ENCODE measurements at places on chromosomes 11 and 22.
A peak's percentile ranks its signal among the peaks of the same experiment; 100 is the strongest.

GRCh38 chr11:47225552-47226400 is 11.0 kb downstream of the DDB2 start:
- no peak for DNase-seq

DNA sequence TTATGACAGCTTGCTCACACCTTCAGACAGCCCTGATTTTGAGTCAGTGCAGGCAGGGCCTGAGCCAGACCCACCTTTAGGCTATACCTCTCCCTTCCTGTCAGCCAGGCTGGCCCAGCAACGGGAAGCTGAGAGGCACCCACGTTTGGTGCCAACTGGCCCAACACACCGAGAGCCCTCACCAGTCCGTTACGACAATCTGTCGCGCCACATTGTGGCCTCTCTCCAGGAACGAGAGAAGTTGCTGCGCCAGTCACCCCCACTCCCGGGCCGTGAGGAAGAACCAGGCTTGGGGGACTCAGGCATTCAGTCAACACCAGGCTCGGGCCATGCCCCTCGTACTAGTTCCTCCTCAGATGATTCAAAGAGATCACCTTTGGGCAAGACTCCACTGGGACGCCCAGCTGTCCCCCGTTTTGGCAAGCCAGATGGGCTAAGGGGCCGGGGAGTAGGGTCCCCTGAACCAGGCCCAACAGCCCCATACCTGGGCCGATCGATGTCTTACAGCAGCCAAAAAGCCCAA is 13.1 kb downstream of the MED19 start:
- DNase-seq, result no peak

DNA sequence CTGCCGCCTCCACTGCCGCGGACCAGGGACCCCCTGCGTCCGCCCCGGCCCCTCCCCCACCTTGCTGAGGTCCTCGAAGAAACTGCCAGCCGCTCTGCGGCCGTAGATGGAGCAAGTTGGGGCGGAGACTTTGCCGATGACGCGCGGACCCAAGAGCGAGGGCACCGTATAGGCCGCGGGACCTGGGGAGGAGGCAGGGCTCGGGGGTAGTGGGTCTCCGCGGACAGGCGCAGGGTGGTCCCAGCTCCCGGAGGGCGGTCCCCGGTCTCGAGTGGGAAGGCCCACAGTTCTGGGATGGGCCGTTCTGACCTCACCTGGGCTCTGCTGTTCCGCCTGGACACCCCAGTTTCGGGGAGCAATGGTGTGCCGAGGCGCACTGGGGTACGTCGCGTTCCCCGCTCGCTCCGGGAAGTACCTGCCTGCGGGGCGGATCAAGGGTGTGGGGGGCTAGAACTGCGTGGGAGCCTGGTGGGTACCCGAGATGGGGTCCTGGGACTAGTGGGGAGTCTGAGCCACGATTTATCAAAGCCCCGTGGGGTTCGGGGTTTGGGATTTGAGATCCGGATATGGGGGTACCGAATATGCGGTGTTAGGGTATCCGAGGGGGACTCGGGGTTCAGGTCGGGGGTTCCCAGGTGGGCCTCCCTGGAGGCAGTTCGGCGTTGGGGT is 1.2 kb upstream of the TYMP start:
- peak; percentile 41 for DNase-seq

DNA sequence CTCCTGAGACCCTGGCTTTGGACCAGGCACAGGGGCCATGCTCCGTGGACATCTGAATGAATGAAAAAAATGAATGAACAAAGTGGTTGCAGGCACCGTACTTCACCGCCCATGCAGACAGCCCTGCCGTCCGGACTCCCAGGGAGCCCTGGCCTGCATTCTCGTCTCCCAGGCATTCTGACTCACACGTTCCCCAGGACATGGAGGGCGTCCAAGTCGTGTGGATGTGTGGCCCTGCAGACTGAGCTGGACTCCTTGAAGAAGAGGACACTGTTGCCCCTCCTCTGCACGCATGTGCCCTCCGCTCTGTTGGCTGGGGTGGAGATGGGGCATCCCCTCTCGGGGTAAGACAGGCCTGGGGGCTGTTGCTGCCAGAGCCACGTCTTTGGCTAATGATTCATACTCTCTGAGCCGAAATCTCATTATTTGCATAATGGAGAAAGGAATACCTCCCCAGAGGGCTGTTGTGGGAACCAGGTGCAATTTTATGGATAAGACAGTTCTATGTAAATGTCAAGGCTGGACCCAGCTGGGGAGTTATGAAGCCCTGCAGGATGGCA is 49.7 kb downstream of the RTL6 start:
- no peak for DNase-seq

- DNase-seq, result no peak
Measured at GRCh38 chr11:57321388-57322255, 3.1 kb downstream of the TNKS1BP1 start.

DNA sequence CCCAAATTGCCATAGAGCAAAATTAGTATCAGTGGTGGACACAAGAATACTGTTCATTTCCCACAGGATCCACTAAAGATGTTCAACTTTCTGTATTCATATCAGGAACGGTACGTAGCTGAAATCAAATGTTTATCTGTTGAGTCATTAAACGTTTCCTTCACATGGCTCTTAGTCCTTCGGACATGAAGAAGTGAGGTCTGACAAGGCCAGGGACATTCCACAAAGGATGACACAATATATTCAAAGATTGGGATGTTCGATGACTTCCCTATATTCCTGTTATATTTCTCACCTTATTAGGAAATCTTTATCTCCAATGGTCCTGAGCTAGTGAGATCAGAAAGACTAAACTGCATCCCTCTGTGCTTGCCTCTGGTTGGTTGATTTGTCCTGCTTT is 129.0 kb downstream of the ETS1 start:
- no peak for DNase-seq

GRCh38 chr11:6609502-6610015 is 2.5 kb downstream of the TAF10 start:
- no peak for DNase-seq

DNA sequence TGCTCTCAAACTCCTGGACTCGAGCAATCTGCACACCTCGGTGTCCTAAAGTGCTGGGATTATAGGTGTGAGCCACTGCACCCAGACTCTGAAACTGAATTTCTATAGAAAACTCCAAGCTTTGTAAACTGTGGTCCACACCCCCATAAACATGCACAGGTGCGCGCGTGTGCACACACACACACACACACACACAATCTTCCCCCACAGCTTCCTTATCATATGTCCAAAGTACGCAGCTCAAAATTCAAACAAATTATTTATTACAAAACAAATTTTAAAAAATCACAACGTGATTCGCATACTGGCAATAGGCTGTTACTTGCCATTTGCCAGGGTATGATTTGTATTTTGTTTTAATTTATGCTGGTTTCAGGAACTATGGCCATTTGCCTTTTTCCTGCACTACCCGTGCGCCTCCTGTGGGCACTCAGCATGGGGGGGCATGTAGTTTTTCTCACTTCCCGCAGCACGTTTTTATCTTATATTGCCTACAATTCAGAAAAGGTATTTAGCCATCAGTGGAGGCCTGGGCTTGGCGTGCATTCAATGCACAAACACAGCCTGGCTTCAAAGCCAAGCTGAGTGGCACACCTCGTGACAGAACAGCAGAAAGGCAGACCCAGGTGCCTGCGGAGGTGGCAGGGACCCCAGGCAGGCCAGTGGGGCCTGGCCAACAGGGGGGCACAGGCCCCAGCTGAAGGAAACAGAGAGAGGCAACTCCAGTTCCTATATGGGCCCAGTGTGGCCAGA is 10.8 kb upstream of the SNX32 start:
- no peak for DNase-seq

DNA sequence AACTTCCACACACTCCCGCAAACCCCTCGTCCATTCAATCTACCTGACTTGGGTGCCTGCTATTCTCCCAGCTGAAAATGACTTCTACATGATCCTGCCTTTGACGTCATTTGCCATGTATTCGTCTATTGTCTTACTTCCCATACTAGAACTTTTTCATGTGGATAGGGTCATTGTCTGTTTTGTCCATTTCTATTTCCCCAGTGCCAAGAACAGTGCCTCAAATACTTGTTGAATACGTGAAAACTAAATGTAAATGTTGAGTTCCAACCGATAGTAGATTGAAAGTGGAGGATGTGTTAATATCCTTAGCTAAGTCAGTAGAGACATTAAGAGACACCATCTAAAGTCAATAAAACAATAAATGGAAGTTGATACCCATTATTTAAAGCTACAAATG is 935 bp downstream of the TRIM68 start:
- DNase-seq, result no peak

- no peak for DNase-seq
Measured at GRCh38 chr11:30346068-30346688, 23.3 kb downstream of the ARL14EP start.

GRCh38 chr11:108364159-108364558 is 103.2 kb downstream of the C11orf65 start:
- DNase-seq, result no peak

- DNase-seq, result no peak
Measured at GRCh38 chr22:49760630-49761571, 66.8 kb downstream of the BRD1 start.

GRCh38 chr11:58622344-58622743 is at the start of gene CNTF:
TSS of gene CNTF (plus strand) at chr11:58622665. CDS start at chr11:58622753, 88 bp downstream.
- no peak for DNase-seq

- no peak for DNase-seq
Measured at GRCh38 chr22:21666786-21667185, 974 bp downstream of the PPIL2 start.

- no peak for DNase-seq
Measured at GRCh38 chr11:3217818-3218482, 663 bp downstream of the MRGPRG start.

GRCh38 chr11:63518548-63518947 is 12.7 kb downstream of the LGALS12 start:
- DNase-seq, result no peak

- no peak for DNase-seq
Measured at GRCh38 chr11:119305556-119306372, 11.2 kb downstream of the MCAM start.

DNA sequence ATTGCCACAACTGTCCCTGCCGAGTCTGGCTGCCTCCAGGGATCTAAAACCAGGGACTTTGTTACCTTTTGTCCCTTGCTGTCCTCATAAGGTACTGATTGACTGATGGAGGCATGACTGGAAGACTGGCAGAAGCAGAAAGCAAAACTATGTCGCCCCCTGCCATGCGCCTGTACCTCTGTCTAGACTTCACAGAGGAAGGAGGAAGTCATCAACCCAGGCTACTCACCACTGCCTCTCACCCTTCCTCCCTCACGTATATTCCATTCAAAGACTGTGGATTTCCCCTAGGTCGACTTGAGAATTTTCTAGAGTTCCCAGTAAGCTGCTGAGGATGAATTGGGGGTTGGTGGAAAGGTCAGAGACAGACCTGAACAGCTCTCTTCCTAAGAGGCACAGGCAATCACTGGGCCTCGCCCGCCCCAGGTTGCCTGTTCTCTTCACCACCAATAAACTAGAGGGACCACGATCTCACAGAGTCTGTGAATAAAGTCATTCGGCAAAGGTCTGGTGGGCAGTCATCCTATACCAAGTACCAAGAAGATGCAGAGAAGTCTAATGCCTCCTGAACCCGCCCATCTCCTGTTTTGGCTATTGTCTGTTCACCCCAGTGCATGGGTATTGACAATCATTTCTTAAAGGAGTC is 27.5 kb upstream of the CHST1 start:
- DNase-seq, result no peak

DNA sequence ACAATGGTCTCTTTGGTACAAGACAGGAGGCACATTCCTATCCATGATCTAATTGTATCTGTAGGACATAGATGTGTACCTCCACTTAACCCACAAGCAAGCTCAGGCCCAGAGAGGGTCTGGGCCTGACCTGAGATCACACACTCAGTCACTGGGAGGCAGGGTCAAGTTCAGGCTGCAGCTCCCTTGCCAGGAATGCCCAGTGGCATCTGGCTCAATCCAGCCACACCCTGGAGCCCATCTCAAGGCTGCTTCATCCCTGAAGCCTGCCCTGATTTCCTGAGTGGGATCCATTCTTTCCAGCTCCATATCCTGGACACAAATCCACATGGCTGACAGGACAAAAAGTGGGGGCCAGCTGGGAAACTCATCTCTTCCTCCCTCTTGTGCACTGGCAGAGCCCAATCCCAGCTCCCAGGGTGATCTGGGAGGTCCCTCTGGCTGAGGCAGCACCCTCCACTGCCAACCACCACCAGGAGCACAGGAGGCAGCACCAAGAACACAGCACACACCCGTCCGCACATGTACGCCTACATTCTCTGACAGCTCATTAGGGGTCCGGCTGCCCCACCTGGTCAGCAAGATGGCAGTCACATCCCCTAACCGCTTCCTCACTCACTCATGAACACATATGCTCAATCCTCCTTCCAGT is 39.2 kb upstream of the KLHL35 start:
- no peak for DNase-seq

DNA sequence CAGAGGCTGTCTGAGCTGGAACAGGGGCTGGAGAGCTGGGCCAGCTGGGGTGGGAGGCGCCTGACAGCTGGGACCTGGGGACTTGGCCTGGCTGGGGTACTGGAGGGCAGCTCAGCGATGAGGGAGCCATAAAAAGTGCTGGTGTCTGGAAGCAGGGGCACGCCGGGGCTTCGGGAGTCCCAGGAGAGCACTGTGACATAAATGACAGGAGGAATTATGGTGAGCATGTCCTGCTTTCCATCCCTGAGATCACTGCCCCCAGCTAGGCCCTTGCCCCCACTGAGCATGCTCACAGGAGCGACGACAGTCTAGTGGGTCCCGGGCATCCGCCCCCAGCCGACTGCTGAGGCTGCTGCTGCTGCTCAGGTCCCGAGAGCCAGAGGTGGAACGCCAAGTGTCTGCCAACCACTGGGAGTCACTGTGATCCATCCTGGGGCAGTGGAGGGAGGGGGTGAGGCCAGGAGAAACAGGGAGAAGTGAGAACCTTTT is 6.2 kb downstream of the ROBO4 start:
- DNase-seq, result no peak

DNA sequence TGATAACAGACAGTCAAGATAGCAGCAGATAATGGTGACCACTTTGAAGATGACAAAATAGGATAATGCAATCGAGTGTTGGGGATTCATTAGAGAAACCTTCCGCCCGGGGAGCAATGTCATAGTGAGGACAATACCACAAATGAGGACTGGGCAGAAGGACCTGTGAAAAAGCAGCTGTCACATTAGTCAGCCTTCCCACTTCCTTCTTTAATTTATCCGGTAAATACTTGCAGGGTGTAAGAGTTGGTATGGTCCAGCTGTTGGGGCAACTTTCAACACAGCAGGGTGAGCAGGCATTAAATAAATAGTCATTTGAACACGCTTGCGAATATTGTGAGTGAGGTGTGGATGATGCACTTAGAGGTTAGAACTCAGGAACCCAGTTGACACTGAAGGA is 132.5 kb upstream of the KIRREL3 start:
- DNase-seq, result no peak

GRCh38 chr11:26297189-26297975 is 34.5 kb upstream of the ANO3 start:
- no peak for DNase-seq

- DNase-seq, result no peak
Measured at GRCh38 chr22:50420015-50420414, 54.8 kb downstream of the SBF1 start.

DNA sequence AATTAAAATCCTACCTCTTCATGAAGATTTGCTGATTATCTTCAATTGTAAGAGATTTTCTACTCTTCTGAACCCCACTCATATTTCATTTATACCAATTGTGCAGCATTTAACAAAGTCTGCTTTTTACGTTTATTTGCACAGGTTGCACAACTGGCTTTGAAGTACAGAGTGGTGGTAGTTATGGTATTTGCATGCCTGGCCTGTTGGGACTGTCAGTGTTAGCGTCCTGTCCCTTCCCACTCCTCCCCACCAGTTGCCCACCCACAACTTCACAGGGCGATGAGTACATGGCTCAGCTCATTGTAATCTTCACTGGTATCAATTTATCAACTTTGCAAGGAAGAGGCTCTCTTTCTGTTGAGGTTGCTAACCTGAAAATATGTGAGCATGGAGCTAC is 372.3 kb downstream of the AASDHPPT start:
- no peak for DNase-seq

GRCh38 chr11:50187220-50187619 is 154.5 kb downstream of the OR4C45 start:
- DNase-seq, result no peak
